Esophagus squamous epithelium (tissue), 5 donors: ENCODE measurements at places on chromosomes 1 and 21.

- DNase-seq: no peak
These were observed 114.4 kb upstream of the RAB3GAP2 start for GRCh38 chr1:220386494-220387195.

GRCh38 chr21:36070999-36071398 is 1.2 kb downstream of the CBR1 start:
- no peak for DNase-seq

DNA sequence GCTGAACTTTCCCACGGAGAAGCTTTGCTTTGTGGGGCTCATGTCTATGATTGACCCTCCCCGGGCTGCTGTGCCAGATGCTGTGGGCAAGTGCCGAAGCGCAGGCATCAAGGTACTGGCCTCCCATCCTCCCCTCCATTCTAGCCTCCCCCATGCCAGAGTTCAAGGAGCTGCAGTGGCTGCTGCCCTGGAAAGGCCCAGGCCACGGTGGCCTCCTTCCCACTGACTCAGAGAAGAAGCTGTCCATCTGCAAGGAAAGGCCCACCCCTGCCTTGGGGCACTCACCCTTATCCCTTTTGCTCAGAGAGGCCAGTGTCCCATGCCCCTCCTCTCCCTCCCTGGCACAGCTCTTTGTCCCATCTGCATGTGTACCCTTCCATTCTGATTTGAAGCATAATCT is 14.9 kb downstream of the ATP1A2 start:
- DNase-seq: no peak

GRCh38 chr21:17925899-17926298 is 106.7 kb upstream of the C21orf91 start:
- no peak for DNase-seq

- no peak for DNase-seq
These were observed 72.0 kb downstream of the SYT6 start for GRCh38 chr1:114081437-114082303.

DNA sequence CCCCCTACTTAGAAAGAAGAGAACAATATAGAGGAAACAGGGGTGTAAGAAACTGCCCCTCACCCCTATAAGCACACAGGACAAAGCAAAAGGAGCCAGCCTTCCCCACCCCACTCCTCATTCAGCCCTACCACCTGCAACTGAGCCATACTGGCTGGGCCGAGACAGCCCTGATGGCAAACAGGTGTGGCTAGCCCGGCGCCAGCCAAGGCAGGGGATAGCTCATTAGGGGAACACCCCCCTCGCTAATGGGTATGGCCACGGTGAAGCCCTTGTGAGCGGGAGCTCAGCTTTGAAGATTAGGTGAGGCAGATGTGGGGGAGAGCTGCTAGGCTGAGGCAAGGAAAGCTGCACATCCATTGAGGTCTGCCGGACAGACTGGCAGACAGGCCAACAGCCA is 65.5 kb downstream of the ERI3 start:
- DNase-seq: no peak

DNA sequence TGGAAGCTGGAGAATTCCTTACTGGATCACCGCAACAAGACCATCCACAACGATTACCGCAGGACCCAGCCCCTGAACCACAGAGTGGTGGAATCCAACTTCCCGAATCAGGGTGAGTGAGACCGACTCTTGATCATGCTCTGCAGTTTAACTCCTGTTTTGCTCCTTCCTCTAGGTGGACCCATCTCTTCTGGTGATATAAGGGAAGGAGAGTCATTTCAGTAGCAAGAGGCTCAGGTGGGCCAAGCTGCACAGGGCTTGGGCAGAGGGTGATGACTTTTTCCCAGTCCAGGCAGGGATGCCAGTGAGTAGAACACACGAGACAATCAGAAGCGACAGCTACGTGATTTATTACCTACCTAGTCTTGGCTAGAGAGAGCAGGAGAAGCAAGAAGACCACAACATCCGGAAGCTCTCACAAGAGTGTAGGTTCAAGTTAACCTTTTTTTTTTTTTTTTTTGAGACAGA is 25.2 kb downstream of the CA6 start:
- DNase-seq: no peak

GRCh38 chr1:28803051-28803450 is 8.9 kb upstream of the OPRD1 start:
- no peak for DNase-seq

DNA sequence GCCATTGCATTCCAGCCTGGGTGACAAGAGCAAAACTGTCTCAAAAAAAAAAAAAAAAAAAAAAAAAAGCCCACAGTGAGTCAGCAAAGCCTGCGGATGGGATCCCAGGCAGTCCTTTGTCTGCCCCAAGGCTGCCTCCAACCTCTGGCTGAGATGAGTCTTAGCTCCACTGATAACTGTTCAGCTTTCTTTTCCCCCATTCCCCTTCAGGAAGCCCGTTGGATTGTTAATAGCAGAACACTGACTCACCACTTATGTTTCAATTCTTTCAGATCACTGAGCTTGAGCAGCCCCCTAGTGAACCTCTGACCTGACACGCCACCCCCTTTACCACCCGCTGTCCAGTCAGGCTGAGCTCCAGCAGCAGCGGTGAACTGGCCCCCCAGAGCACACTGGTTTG is 57.5 kb downstream of the ERG start:
- no peak for DNase-seq

DNA sequence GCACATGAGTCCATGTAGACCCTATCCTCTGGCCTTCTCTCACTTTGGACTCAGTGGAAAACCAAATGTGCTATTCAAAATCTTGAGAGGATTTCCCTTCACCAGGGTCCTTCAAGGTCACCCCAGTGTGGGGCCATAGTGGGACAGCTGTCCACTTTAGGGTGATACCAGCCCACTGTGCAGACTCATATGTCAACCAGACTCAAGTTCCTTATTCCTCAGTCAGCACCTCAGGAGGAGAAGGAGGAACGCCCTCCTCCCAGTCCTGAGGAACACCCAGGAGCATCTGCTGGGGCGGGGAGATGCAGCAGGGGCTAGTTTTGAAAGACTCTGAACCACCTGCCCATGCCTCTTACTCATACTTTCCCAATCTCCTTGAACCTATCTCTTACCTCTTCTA is 340.9 kb downstream of the MATN1 start:
- no peak for DNase-seq

DNA sequence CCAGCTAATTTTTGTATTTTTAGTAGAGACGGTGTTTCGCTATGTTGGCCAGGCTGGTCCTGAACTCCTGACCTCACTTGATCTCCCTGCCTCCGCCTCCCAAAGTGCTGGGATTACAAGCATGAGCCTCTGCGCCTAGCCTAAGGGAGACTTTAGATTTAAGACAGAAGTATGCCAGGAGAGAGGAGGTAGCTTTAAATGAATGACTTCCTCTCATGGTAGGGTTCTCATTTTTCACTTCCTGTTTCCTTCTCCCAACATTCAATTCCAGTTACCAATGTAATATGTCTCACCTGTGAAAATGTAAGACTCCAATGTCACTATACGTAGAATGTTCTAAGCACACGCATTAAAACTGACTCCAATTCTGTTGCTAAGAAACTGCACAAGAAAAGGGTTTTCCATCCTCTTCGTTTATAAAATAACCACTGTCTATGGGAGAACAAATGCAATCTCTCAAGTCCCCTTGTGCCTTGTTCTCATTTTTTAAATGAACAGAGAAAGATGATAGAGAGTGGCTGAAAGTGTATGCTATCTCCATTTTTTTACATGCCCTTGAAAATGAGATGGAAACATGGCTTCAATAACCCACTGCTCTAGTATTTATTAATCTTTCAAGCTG is 140.0 kb downstream of the SLC45A1 start:
- DNase-seq: no peak

- no peak for DNase-seq
These were observed 50.7 kb downstream of the ALG14 start for GRCh38 chr1:95021805-95022643.

- DNase-seq: no peak
These were observed 1.1 kb downstream of the TXNIP start for GRCh38 chr1:145995148-145995881.

GRCh38 chr1:26832249-26832960 is 5.9 kb downstream of the ZDHHC18 start:
- no peak for DNase-seq

DNA sequence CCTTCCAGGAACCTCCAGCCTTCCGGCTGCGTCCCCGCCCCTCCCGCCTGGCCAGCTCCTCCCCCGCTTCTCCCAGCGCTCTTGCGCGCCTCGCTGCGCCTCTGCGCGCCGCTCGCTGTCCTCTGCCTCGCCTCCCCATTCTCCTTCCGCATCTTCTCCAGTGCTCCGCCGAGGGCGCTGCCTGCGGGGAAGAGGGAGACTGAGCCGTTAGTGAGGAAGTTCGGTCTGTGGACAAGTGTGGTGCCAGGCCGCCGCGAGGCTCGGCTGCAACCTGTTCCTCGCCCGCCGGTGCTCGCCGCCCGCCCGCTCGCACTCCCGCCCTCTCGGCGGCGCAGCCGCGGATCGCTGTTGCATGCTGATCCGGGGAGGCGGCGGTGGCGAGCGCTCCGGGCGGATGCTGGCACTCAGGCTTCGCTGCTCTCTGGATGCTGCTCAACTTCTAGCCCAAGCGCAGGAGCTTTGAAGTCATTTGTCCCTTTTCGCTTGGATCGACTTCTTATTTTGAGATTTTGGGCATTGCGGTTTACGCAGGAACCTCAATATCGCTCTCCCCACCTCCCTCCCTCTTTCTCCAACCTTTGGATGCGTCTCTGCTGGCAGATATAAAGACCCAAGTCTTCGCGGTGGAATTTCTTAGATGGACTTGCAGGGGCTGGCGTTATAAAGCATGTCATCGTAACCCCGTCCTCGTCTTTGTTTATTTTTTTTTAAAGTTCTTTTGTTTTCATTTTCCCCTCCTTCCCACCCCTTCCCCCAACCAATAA is 614 bp upstream of the CACNA1E start:
- DNase-seq: no peak

DNA sequence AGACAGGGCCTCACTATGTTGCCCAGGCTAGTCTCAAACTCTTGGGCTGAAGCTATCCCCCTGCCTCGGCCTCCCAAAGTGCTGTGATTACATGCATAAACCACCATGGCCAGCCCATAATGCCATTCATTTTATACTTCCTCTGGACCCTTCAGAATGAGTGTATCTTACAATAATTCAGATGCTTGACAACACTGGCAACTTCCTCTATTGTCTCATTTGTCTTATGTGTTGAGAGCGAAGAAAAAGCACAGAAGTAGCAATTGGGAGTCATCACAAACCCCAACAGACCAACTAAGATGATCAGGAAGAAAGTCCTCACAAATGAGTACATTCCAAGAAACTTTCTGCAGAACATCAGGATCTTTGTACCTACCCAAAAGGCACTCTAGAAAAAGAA is 191.9 kb downstream of the RERE start:
- no peak for DNase-seq

- no peak for DNase-seq
These were observed at the start of gene IFNAR2 for GRCh38 chr21:33229784-33230544. IFNAR2 (plus strand) TSS chr21:33229938; CDS start chr21:33241923, 11,985 bp downstream.

DNA sequence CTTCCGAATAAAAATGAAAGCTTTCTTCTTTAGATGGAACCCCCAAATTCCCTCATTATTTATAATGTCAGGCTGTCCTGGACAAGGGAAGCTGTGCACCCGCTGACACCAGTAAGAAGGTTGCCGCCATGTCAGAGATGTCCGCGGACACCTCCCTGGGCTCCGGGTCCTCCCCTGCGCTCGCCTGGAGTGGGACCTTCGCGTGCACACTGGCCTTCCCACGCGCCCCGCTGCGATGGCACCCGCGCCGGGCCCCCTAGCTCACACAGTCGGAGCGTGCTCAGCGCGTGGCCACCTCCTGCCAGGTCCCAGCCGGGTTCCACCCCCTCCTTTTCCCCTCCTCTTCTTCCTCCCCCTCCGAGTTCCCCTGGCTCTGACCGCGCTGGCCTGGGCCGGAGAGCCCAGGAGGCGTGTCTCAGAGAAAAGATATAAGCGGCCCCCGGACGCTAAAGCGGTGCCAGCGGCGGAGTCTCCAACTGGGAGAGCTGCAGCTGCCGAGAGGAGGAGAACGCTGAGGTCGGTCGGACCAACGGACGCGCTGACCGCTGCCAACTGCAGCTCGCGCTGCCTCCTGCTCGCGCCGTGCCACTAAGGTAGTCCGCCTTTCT is at the start of gene G0S2:
Gene G0S2 (plus strand): TSS at position 456 of the 608 bp plus-strand sequence. CDS start 273 bp downstream, outside the sequence.
- no peak for DNase-seq

GRCh38 chr1:178263341-178263740 is 169.4 kb downstream of the RASAL2 start:
- DNase-seq: no peak

GRCh38 chr1:3688356-3689137 is 36.2 kb downstream of the TP73 start:
- no peak for DNase-seq

DNA sequence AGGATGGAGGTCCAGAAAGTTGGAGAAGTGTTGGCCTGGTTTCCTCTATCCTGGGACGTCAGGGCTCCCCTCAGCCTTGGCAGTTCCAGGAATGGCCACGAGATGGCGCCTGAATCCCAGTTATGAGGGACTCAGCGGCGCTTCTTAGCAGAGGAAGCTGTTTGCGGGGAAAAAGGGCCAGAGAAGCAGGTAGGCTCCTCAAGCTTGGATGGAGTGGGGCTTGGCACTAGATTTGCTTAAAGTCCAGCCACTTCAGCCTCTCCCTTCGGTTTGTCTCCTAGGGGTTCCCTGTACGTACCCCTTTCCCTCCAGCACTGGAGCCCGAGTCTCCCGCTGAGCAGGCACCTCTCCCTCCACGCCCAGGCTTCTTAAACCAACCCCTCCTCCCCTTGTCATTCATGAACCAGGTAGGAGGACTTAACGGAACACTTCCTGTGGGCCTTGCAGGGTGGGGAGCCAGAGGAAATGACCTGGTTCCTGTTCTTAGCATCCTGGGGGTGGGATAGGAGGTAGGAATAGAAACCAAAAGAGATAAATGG is 32.0 kb upstream of the TENT5B start:
- DNase-seq: no peak

DNA sequence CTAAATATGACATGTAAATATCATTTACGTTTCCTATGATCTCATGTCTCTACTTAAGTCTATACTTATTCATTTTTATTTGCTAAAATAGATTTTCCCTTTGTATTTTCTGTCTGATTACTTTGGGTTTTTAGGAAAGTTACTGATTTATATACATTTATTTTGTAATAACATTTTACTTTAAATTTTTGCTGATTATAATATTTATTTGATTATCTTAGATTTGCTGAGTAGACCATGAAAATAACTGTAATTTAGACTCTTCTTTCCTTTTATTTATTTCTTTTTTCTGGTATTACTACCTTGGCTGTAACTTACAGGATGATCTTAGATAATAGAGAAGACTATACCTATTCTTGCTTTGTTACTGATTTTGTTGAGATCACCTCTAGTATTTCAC is 159.9 kb upstream of the POGK start:
- DNase-seq: no peak

DNA sequence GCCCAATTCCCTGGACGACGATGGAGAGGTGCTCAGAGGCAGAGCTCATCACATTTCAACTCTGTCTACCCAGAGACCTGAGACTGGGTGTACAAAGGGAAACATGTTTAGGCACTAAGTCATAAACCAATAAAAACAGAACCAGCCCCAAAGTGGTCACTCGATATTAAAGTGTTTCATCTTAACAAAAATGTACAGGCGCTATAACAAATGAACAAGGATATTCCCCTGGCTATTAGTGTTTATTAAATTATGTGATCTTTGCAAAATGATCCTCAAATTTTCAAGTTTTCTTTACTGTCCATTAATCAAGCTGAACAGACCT is 43.6 kb downstream of the NPHP4 start:
- no peak for DNase-seq
